ENCODE measurements at places on chromosomes 1 and 21.
A peak's percentile ranks its signal among the peaks of the same experiment; 100 is the strongest.

GRCh38 chr1:233463333-233463732 is 135.8 kb downstream of the MAP3K21 start:
- no peak for DNase-seq

DNA sequence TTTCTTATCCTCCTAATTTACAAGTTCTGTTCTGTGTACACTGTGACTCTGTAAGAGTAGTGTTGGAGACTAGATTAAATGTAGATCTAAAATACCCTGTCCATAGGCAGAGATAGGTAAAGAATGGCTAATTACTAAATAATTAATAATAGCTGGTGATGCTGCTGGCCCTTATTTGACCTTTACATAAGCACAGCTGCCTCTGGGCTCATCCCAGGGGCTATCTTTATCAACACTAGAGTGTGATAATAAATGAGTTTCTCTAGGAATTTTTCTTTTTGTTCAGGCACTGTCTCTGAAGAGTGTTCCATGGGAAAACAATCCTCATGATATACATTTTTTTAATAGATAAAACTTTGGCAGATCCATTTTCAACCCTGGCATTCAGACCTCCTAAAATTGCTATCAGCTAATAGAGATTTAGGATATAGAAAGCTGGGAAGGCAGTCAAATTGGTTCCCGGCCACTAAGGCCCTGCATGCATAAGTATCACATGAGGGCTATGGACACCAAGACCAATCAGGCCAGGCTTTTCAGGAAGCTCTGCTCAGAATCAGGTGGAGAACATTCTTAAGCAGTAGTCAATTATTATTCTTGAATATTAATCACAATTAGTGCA is 107.2 kb downstream of the ROR1 start:
- DNase-seq: no peak

GRCh38 chr21:45504021-45504515 is 38.2 kb downstream of the SLC19A1 start:
- DNase-seq: no peak

- no peak for DNase-seq
These were observed 8.6 kb downstream of the PODN start for GRCh38 chr1:53070621-53071020.

GRCh38 chr21:35525443-35525842 is 476.3 kb upstream of the RUNX1 start:
- DNase-seq: no peak

DNA sequence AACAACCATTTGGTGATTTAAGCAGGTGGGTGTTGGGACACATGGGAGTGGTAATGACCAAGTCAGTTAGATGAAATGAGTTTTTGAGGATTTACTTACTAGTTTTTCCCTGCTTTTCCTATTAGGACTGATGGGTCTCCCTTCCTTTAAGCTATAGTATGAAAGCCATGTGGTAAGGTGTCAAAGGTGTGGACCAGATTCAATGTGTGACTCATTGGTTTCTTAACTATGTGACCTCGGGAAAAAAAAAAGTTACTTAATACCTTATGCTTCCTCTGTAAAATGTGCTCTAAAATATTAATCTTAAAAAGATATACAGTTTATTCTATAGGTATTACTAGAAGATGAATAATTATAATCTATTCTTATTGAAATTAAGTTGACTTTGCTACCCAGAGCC is 93.7 kb downstream of the DUSP10 start:
- DNase-seq: no peak

DNA sequence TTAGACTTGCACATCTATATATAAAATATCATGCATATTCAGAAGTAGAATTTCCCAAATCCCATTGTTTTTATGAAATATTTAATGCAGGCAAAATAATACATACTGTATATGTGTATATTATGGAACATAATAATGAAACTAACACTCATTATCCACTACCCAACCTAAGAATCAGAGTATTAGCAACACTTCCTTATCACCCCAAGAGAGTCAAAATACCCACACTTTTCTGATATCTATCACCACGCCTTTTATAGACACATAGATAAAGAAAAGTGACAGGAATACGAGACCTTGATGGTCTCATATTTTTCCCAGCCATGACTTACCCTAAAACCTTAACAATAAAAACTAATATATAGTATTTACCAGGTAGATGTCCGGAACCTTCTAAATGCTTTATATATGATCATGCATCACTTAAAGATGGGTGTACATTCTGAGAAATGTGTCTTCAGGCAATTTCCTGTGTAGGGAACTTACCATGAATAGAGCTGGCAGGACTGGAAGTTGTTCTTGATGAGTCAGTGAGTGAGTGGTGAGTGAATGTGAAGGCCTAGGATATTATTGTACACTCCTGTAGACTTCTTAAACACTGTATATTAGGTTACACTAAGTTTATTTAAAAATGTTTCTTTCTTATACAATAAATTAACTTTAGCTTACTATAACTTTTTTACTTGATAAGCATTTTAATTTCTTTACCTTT is 45.5 kb downstream of the TNFSF4 start:
- no peak for DNase-seq

- DNase-seq: no peak
These were observed 7.0 kb upstream of the MDM4 start for GRCh38 chr1:204509186-204509635.

GRCh38 chr1:163523375-163524029 is 201.7 kb downstream of the NUF2 start:
- DNase-seq: no peak

DNA sequence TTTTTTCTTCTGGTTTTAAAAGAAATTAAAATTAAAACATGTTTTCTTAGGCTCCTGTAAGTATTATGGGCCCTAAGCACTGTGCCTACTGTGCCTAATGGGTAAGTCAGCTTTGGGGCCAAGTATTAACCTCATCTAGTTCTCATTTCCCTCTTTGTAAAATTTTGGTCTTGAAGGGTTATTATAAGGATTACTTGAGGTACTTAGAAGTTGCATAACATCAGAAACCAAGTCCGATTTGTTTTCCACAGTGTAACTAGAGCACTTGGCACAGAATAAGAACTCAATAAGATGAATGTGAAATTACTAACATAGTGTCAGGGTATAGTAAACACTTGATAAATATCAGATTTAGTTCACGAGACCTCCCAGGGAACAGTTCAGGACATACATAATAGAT is 16.4 kb upstream of the OSBPL9 start:
- no peak for DNase-seq

DNA sequence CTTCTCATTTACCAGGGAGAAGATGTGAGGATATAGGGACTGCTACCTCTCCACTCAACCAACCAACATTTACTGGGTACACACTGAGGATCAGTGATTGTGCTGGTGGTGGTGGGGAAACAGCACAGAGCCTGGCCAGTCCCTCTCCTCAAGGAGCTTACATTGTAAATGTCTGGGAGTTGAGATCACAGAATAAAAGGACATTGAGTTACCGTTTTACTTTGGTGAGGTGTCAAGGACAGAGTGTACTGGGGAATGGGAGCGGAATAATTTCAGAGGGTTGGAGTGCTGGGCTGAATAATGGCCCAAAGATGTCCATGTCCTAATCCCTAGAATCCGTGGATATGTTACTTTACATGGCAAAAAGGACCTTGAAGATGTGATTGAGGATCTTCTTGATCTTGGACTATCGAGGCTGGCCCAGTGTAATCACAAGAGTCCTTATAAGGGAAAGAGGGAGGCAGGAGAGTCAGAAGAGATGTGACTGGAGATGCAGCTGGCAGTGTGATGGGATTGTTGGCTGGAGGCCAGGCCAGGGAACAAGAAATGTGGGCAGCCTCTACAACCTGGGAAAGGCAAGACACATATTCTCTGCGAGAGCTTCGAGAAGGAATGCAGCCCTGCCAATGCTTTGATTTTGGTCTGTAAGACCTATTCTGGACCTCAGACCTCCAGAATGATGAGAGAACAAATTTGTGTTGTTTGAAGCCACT is 26.6 kb upstream of the RWDD3 start:
- no peak for DNase-seq

DNA sequence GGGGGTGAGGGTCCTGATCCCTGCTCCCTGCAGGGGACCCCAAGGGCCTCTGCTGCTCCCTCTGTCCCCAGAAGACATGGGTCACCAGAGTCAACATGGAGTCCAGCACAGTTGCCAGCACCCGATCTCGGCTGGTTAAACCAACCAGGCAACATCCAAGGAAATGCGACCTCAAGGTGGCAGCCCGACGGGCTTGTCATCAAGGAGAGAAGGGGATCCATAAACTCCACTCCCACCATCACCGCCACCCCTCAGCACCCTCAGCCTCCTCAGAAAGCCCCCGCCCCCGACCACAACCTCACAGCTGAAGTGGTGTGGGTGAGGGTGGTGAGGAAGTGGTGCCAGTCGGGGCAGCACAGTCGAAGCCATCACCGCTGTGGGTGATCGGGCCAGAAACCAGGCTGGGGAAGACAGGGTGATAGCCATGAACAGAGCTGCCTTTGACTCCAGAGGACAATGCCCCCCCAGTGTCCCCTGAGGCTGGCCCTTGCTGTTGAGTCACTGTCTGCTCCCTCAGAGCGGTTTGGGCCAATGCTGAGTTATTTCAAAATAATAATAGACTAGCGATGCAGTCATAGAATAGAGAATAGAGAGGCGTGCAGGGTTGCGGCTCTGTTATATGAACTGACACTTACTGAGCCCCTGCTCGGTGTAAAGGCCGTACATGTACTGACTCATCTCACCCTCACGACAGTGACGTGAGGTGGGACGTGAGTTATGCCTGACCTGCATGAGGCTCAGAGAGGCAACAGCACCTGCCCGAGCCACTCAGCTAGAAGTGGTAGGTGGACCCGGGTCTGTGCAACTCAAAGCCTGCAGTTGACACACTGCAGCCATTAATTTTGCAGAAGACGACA is 88.7 kb upstream of the IFFO2 start:
- DNase-seq: peak; percentile 14

- DNase-seq: no peak
These were observed 21.1 kb upstream of the ACTRT2 start for GRCh38 chr1:3000214-3000613.
